ENCODE measurements at places on chromosomes 6 and 20.
A peak's percentile ranks its signal among the peaks of the same experiment; 100 is the strongest.

DNA sequence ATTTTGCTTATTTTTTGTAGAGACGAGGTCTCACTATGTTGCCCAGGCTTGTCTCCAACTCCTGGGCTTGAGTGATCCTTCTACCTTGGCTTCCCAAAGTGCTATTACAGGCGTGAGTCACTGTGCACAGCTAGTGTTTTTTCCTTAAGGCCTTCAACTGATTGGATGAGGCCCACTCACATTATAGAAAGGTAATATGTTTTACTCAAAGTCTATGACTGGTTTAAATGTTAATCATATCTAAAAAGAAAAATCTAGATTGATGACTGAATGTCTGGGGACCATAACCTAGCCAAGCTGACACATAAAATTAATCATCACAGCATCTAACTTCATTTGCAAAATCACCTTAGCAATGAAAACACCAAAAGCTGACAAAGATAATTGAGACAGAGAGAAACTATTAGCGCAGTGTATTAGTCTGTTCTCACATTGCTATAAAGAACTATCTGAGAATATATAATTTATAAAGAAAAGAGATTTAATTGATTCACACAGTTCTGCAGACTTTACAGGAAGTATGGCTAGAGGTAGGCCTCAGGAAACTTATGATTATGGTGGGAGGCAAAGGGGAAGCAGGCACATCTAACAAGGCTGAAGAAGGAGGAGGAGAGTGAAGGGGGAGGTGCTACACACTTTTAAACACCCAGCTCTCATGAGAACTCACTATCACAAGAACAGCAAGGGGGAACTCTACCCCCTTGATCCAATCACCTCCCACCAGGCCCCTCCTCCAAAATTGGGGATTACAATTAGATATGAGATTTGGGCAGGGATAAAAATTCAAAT, 66.8 kb upstream of the ARHGAP18 start:
- DNase-seq: no peak

DNA sequence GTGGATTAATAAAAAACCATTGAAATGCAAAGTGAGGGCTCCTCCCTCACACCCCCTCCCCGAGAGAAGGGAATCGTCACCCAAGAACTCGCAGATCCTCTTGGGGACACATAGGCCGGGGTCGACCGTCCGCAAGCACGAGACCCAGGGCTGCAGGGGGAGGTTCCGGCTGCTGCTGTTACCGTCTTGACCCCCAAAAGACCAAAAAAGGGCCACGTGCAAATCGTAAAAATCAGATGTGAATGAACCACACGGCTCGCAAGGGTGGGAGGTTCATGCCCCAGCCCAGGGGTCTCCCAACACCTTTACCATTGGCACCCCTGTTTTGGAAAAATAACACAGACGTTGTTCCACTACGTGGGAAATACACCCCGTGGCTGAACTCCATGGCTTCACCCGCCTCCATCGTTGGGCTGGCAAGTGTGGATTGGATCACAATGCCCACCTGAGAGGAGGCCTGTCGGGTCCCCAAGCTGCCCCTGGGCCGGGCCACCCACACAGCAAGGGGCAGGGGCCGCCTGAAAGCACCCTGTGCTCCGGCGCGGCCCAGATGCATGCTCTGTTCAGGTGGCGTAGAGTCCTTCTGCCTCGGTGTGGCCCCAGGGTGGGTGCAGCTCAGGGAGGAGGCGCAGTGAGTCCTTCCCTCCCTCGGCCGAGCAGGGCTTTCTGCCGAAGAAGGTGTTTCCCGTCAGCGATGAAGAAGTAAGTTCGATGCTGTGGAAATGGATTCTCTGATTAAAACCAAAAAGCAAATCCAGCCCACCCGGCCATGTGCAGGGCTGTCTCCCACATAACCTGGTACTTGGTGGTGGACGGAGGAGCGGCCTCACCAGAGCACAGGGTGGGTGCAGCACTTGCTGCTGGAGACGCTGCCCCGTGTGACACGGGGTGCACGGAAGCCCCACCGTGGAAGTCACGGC, 85.0 kb downstream of the YTHDF1 start:
- DNase-seq: no peak

DNA sequence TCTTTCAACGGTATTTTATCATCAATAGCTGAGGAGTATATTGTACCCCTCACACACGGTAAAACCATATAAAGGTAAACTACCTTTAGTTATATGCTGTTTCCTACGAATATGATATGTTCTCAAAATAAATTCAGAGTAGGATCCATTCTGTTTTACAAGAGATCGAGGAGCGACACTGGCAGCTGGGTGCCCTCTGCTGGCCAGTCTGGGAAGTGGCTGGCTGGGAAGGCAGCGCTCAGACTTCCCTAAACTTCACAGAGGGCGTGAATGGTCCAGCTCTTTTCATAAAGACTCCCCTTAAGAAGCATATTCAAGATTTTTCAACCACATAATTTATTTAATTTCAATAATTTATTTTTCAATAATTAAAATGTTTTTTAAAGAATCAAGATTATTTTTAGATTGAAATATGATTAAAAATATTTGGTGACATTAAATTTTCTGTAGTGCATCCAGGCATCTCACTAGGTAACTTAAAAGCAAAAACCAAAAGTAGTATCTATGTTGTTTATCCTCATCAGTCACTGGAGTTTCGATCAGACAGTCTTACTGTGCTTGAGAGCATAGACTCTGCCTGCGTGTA, 187.5 kb upstream of the PDE10A start:
- DNase-seq: peak; percentile 14

- DNase-seq: no peak
Observed at GRCh38 chr20:22719167-22719591, 134.8 kb upstream of the FOXA2 start.

GRCh38 chr20:50995506-50995905, 27.4 kb downstream of the KCNG1 start:
- DNase-seq: no peak

- no peak for DNase-seq
Observed at GRCh38 chr6:10759884-10760329, 12.3 kb downstream of the TMEM14B start.

GRCh38 chr6:92339936-92340640, 1079.3 kb downstream of the EPHA7 start:
- no peak for DNase-seq

DNA sequence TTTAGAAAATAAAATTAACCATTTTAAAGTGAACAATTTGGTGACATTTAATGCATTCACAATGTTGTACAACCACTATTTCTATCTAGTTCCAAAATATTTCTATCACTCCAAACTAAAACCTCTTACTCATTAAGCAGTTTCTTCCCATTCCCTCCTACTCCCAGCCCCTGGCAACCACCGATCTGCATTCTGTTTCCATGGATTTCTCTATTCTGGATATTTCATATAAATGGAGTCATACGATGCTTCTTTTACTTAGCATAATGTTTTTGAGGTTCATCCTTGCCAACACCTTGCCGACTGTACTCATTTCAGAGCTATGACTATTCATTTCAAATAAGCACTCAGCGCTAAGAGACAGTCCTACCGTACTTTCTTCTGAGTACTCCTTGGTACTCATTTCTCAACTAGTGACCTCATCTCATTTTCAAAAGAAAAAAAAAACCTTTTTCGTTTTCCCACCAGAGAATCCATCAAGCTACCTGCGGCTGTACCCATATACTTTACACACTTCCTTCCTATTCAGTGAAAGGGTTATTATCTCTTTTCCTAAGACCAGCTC, 259.2 kb downstream of the UTRN start:
- DNase-seq: no peak

DNA sequence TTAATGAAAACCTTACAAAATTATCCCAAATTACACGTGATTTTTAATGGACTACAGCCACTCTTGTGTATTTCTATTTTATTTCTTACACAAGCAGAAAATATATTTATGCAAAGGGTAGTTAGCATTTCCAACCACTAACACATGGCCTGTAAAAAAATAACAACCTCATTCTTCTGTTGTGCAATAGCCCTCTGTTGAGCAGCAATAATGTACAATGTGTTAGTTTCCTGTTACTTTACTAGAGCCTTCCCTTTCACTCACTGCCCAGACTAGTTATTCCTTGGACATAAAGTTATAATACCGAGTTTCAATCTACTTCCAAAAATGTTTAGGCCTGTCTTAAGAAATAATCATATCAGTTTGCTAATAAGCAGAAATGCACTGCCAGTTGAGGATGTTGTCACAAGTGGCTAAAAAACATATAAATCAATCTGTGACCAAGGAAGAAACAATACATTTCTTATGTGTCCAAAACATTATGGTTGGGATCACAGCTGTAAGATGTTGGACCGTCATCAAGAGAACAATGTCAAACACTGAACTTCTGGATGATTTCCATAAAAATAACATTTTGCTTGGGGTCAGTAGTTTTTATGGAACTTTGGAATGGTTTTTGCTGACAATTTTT, 73.6 kb upstream of the RNF146 start:
- no peak for DNase-seq

DNA sequence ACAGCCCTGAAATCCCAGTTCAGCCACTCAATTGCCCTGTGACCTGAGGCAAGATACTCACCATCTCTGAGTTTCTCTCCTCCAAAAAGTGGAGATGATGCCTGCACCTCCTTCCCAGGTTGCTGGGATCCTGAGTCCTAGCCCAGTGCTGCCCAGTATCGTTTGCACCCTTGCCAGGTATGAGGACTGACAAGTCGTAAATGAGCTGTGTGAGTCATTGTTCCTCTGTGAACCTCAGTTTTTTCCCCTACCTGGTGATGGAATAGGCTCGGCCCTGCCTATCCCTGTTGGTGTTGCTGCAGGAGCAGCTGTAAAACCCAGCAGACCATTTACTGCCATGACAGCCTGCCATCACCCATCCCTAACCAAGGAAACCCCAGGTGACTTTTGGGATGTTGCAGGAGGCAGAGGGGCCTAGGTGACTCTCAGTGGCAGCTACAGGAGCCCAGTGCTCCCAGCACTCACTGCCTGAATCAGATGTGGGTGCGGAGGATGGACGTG, 229.3 kb downstream of the SYNDIG1 start:
- DNase-seq: no peak

- no peak for DNase-seq
Observed at GRCh38 chr20:7716286-7716972, 223.8 kb downstream of the HAO1 start.

- no peak for DNase-seq
Observed at GRCh38 chr6:136696783-136697364, 95.4 kb downstream of the MAP3K5 start.

GRCh38 chr20:11716239-11716944, 201.3 kb upstream of the BTBD3 start:
- no peak for DNase-seq
